ENCODE measurements at places on chromosomes 16 and 17. TPM values are rescaled to one million over a fixed set of nuclear protein-coding genes. Genes with fewer than 3 reads are reported as not detected.
A peak's percentile ranks its signal among the peaks of the same experiment; 100 is the strongest.

DNA sequence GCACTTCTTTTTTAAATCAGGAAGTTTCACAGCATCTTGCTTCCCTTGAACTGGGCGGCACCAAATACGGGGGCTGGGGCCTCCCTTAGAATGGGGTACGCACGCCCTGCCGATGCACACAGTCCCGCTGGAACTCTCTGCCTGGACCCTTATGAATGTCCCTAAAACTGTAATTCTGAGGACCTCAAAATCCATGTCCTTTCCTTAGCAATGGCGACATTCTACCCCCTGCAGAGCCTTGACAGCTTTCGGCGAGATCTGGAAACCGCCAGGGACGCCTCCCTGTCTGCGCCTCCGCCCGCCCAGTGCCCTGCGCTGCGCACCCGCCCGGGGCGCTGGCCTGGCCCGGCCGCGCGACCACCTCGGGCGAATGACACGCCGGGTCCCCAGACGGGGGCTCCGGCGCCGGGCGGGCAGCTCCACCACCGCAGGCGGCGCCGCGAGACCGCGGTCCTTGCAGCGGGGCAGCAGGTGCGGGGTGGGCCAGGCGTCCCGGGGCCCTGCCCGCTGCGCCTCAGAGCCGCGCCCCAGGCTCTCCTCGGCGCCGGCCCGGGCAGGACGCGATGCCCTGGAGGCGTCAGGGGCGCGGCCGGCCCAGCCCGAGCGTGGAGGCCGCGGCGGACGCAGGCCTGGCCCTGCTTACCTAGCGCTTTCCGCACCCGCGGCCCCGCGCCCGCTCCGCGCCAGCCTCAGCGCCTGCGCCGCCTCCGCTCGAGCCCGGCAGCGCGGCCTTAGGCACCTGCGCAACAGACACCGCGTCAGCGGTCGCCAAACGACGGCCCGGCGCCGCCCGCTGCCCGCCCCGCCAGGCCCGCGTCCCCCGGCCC, 548 bp downstream of the HAGH start:
- peaks cover 38% of the 10 kb centered on the region for H3K4me1 ChIP-seq
- H3K36me3 ChIP-seq = peaks cover 8% of the 10 kb centered on the region
- H3K27me3 ChIP-seq = no peaks in the 10 kb centered on the region

The CORO6 gene
- 7.1 TPM for total RNA-seq

GRCh38 chr16:58001781-58002415, 691 bp downstream of the USB1 start:
- H3K27ac ChIP-seq = no peak overlapping the region
- H3K36me3 ChIP-seq = peaks cover 12% of the 10 kb centered on the region
- no peak for DNase-seq

GRCh38 chr16:11200592-11200991, 55.4 kb downstream of the SOCS1 start:
- H3K4me1 ChIP-seq = peaks cover 13% of the 10 kb centered on the region
- H3K27ac ChIP-seq = no peak overlapping the region
- H3K4me3 ChIP-seq = no peak overlapping the region
- no peaks in the 10 kb centered on the region for H3K36me3 ChIP-seq
- H3K27me3 ChIP-seq = peaks cover 2% of the 10 kb centered on the region

GRCh38 chr16:14658063-14658462, 25.3 kb downstream of the BFAR start:
- no peaks in the 10 kb centered on the region for H3K27me3 ChIP-seq
- no peak overlapping the region for H3K4me3 ChIP-seq
- H3K4me1 ChIP-seq = no peaks in the 10 kb centered on the region
- DNase-seq = no peak
- H3K36me3 ChIP-seq = peaks cover 25% of the 10 kb centered on the region

The KRT15 gene
- not detected for total RNA-seq

- peak overlapping the region; percentile 90 for H3K4me3 ChIP-seq
- no peaks in the 10 kb centered on the region for H3K36me3 ChIP-seq
Measured at GRCh38 chr16:62034231-62035114, 1.8 kb downstream of the CDH8 start.

The PDPR gene
- total RNA-seq = 30.7 TPM

The FBRS gene
- total RNA-seq = 66.5 TPM

- no peak overlapping the region for H3K4me3 ChIP-seq
- no peak overlapping the region for H3K27ac ChIP-seq
- DNase-seq = no peak
- no peaks in the 10 kb centered on the region for H3K36me3 ChIP-seq
- no peaks in the 10 kb centered on the region for H3K27me3 ChIP-seq
- H3K4me1 ChIP-seq = peaks cover 3% of the 10 kb centered on the region
Measured at GRCh38 chr16:78333808-78334207, 234.4 kb downstream of the WWOX start.

DNA sequence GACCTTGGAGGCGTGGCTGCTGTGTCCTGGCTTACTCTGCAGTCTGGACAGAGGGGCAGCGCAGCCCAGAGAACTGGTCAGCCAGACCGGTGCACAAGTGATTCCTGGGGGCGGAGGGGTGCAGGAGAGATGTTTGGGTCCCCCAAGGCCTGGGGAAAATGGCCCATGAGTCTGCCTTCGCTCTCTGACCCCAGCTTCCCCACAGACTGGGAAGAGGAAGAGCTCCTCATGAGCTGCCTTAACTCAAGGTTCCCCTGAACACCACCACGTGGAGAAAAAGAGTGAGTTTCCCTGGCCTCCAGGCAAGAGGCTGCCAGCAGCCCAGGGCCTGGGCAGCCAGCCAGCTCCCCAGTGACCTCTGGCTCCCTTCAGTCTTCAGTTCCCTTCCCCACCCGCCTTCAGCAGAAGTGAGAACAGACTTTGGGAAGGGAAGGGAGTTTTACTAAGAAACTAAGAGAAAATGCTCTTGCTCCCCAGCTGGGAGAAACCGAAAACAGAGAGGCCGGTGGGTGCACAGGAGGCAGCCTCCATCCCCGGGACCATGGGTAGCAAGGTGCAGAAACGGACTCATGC, 2.0 kb upstream of the C17orf99 start:
- no peak for DNase-seq
- peak overlapping the region; percentile 84 for H3K27ac ChIP-seq
- no peaks in the 10 kb centered on the region for H3K36me3 ChIP-seq
- H3K4me3 ChIP-seq = peak overlapping the region; percentile 34
- no peaks in the 10 kb centered on the region for H3K27me3 ChIP-seq

DNA sequence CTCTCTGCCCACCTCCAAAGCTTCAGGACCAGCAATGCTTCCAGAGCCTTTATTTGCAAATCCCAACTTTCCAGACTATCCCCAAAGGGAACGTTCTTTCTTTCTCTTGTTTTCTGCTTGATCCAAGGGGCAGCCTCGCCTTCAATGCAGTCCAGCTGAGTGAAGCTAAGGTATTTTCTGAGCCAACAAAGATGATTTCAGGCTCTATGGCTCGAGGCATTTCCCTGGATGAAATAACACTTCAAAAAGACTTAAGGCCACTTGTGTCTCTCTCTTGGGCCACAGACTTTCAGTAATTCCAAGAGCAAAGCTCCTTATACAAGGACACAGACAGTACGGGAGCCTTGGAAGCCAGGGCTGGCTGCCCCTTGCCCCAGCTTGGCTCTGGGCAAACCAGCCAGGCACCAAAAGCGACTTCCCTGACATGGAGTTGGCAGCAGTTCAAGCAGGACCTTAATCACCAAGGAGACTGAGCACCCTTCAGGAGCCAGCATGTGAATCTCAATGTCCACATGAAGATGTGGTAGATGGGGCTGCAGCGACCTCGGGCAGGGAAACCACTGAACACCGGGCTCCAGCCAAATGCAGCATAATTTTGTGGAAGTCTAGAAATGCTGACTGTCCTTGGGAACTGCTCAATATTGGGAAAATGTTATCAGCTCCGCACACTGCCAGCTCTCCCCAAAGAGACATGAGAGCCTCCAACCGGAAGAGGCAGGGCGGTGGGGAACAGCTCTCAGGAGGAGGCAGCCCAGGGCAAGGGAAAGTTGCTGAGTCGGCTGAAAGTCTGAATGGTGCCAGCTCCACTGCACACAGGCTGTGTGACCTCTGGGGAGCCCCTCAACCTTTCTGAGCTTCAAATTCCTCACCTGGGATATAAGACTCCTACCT, 39.0 kb downstream of the TK2 start:
- H3K27ac ChIP-seq = peak overlapping the region; percentile 92
- no peak for DNase-seq
- H3K4me3 ChIP-seq = no peak overlapping the region
- H3K27me3 ChIP-seq = no peaks in the 10 kb centered on the region

The SPIRE2 gene
- 4.1 TPM for total RNA-seq

Measured in osteocyte (in vitro differentiated cells).